ENCODE measurements at places on chromosomes 6 and 20.

DNA sequence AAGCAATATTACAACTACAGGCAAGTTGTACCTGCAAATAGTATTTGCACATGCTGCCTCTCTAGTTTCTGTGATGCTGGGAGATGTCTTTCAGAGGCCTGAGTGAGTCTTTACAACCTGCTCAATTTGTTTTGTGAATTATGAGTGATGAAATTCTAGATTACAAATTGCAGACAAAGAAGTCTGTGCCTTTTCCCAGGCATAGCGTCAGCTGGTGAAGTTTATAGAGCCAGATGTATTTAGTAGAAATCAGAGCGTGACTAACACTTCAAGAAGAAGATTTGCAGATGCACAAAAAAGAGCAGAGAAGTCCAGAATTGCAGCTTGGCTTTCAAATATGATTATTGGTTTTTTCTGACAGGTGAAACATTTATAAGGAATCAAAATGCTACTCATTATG, 289.9 kb downstream of the PLCB1 start:
- DNase-seq = no peak

DNA sequence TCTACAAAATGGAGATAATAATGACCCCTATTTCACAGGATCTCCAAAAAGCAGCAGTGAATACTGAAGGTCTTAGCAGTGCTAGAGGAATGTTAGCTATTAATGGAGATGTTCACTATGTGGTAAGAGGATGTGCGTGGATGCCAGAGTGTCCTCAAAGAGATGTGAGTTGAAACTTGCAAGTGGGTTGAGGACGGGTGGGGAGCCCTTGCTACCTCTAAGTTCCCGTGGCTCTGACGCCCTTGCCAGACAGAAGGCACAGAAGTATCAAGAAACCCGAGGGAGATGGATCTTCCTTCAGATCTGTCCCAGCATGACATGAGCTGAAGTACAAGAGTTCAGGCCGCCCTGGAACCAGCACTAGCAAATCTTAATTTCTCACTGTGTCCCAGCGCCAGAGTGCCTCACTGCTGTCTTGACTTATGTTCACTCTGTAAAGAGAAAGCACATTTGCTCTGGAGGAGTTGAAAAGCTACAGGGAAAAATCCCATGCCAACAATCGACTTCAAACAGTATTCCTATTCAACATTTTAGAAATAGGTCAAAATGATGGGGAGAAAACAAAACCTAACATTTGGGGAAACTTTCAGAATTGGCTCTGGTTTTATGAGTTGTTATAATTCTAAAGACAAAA, 59.5 kb downstream of the FYN start:
- no peak for DNase-seq

DNA sequence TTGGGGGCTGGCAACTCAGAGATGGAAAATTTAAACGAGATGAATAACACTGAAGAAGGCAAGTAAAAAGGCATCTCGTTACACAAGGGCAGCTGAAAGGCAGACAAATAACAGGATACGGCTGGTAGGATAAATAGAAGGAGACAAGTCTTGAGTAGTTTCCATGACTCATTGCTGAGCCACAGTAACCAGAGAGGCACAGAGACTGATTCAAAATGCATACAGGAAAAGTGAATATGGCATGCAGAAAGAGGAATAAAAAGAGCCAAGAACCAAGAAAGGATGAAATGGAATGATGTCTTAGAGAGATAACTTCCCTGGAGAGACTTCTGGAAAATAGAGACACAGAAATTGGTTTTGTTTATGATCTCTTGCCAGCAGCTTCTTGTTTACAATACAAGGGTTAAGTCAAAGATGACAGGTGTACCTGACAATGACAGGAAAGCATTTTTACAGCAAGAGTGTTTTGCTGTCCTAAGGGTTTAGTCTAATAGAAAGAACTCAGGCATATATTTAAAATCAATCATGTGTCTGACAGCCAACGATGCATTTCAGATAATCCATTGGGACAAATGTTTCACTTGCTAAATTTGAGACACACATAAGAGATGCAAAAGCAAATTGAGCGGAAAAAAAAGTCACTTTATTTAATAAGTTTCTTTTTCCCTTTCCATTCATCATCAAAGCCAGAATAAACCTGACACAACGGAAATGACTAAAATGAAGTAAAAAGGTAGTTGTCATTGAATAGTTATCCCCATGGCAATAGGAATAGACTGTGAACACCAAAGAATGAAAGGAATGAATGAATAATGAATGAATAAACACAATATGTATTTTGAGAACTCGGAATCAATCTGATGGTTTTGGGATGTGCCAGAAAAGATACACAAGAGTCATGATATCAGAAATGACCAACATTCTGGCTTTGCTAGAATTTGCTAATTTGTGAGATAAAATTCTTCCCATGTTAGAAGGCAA, 68.0 kb upstream of the KCNQ5 start:
- no peak for DNase-seq

GRCh38 chr6:157060440-157060952, 262.8 kb downstream of the TMEM242 start:
- DNase-seq = no peak

GRCh38 chr6:56944661-56945060, 10.2 kb upstream of the BEND6 start:
- no peak for DNase-seq

GRCh38 chr6:161835500-161836215, 561.8 kb upstream of the AGPAT4 start:
- DNase-seq = no peak

- DNase-seq = no peak
Measured at GRCh38 chr6:128979071-128979470, 96.1 kb downstream of the LAMA2 start.

- DNase-seq = no peak
Measured at GRCh38 chr20:62796699-62797491, 622 bp downstream of the MRGBP start.

GRCh38 chr6:132314432-132314831, 86.8 kb downstream of the MOXD1 start:
- no peak for DNase-seq

GRCh38 chr20:57479196-57479595, 45.7 kb downstream of the CTCFL start:
- DNase-seq = no peak

DNA sequence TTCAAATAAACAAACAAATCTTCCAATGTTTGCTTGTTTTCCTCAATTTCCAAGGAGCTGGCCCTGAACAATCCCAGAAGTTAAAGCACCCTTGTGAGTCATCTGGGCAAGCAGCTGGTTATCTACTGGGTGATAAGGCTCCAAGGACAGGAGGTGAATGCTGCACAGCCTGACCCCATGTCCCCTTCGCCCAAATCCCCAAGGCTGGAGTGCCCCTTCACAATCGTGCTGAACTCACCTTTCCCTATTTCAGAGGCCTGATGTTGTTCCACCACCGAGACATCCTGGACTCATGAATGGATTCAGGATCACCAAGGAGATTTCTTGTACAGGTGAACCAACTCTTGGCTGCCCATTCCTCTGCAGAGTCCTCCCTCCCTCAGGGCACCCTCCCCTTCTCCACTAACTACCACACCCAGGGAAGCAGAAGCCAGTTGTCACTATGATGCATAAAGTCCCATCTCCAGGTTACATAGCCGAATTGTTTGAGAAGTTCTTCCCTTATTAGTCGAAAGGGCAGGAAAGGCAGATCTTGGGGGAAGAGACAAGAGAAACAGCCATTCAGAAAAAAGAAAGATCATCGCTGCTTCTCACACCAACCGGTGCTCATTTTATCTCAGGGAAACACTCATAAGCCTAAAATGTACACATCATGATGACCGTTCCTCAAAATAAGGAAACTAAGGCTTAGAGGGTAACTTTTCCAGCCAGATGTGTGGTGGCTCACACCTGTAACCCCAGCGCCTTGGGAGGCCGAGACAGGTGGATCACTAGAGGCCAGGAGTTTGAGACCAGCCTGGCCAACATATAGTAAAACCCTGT, 138.8 kb upstream of the RREB1 start:
- no peak for DNase-seq

- DNase-seq = no peak
Measured at GRCh38 chr6:112835078-112835477, 487.9 kb downstream of the RFPL4B start.

DNA sequence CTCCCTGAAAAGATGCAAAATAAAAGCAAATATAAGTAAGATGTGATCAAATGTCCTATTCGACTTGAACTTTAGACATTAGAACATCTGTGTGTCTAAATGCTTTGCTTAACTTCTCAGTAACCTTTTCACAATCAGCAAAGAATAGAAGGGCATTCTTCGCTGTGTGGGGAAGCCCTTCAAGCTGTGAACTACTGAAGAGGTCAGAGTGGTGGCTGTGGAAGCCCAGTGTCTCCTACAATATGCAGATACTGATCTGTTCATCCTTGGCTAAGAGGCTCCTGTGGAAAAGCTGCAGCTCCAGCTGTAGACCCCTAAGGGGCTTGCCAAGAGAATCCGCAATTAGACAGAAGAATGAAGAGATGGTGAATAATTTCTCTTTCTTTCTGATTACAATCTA, 400.3 kb upstream of the SASH1 start:
- DNase-seq = no peak

- no peak for DNase-seq
Measured at GRCh38 chr6:103784117-103784516, 1075.6 kb downstream of the HACE1 start.

DNA sequence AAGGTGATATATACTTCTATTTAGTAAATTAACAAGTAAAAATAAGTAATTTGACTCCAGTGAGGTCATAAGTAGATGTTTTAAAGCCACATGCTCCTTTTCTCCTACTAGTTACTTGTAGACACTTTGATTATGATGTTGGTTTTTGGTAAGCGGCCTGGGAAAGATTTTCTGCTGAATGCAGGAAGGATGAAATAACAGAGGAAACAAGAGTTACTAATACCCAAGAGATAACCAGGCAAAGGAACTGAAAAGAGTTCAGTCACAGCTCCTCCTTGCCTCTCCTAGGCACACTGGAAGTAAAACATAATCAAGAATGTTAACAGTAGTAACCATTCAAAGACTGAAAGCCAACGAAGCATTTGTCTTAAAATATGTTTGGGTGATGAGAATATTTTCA, 203.3 kb downstream of the RNGTT start:
- no peak for DNase-seq

DNA sequence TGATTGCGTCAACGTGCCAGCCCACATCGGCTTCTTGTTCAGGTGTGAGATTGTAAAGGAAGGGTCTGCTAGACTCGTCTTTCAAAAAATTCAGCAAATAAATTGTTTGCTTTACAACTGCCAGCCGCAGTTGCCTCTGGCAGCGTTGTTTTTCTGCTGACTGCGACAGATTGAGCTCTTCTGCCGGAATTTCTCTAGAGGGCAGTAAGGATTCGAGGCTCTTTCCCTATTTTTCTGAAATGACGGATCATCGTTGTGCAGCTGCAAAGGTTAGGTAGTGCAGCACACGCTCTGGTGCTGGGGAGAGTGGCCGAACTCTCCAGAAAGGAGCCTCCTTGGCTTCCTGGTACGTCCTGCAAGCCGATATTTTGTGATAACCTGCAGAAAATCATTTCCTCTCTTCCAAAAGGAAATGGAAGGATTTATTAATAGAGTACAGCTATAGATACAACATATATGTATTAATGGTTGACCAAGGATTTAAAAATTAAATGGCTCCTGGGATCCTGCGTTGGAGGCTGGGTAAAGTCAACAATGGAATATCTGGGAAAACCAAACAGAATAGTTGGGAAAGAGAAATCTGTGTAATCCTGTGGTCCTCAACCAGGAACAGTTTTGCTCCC, 121.9 kb upstream of the ZFP64 start:
- DNase-seq = no peak

GRCh38 chr20:50969435-50969834, 10.8 kb downstream of the MOCS3 start:
- DNase-seq = no peak

DNA sequence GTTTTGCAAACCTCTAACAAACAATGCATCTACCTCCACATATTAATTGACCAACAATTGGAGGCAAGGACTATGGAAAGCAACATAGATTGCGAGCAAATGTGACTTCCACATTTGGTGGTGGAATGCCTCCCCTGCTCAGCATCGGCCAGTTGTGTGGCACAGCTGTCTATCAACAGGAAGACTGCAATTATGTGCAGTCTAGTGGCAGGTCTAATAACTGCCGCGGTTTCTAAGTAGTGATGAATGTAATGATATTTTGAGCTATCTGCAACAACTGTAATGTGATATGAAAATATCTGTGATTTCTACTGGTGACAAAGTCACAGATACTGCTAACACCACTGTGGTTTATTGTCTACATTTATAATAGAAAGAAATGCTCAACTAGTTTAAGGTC, 56.8 kb downstream of the NCR2 start:
- no peak for DNase-seq

DNA sequence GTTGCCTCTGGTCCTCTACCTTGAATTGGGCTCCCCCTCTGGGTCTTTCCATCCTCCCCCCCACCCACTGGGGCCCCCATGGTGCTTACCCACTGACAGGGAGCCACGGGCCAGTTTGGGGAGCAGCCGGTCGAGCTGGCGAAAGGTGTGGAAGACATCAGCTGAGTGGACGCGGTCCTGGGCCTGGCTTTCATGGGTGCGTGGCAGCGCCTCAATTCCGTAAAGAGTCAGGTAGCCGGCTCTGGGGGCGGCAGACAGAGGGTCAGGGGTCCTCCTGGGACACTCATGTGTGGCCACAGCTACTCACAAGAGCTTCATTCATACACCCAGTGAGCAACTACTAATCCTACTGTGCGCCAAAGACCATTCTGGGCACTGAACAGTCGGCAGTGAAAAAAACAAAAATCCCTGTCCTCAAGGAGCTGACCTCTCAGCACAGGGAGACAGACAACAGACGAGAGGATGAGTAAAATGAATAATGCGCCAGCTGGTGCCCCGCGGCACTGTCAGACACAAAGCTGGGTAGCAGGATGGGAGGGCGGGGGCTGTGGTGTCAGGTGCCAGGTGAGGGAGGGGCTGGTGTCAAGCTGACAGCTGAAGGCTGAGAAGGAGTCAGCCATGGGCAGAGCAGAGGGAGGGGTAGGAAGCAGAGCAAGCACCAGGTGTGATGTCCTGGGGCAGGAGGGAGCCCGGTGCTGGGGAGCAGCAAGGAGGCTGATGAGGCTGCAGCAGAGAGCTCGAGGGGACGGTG, 28.3 kb downstream of the PTGIS start:
- no peak for DNase-seq

GRCh38 chr6:110547266-110547964, 71.0 kb upstream of the SLC22A16 start:
- DNase-seq = no peak

- DNase-seq = no peak
Measured at GRCh38 chr6:14365393-14365792, 247.8 kb downstream of the CD83 start.
